Left colon (tissue), 2 donors: ENCODE measurements at places on chromosomes 7 and 10. TPM values are rescaled to one million over a fixed set of nuclear protein-coding genes. Genes with fewer than 3 reads are reported as not detected.

GRCh38 chr10:98621630-98622029, 174.9 kb upstream of the HPS1 start:
- no peak for DNase-seq

DNA sequence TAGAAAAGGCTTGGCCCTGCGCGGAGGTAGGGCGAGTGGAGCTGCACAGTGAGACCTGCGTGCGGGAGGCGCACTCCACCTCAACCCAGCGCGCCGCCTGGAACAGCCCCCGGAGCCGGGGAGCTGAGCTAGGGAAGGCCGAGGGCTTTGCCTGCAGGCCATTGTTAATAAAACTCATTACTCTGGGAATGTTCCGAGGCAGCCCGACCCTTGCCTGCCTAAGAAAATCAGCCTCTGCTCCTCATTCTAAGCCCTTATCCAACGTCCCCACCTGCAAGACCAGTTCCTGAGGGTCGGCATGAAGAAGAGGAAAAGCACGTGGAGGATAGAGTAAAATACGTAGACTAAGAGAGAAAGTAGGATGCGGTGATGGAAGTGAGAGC, 55.3 kb downstream of the C7orf25 start:
- no peak for DNase-seq

- no peak for DNase-seq
Measured at GRCh38 chr10:68175949-68176348, 56.0 kb downstream of the ATOH7 start.

DNA sequence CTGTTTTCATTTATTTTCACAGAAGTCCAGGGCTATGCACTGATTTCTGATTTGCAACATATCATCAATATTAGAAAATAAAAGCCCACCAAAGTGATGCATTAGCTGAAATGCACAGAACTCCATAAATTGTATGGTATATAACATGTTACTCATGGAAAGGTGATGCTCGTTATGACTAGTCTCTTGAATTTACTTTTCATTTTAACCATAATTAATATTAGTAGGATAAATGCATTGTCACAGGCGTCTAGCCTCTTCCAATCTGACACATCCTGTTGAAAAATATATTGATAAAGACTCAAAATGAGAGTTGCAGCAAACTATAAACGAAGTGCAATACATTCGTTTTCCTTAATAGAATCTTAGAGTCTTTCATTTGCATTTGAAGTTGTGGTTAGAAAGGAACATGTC, 92.4 kb downstream of the CPED1 start:
- DNase-seq, result no peak

- no peak for DNase-seq
Measured at GRCh38 chr7:25361863-25362262, 133.6 kb upstream of the NPVF start.

PRKAR2B gene
- total RNA-seq, result 9.6 TPM

MAGI2 gene
- total RNA-seq, result 3.5 TPM

C7orf33 gene
- not detected for total RNA-seq
